ENCODE measurements at places on chromosomes 3 and 15.
A peak's percentile ranks its signal among the peaks of the same experiment; 100 is the strongest.

DNA sequence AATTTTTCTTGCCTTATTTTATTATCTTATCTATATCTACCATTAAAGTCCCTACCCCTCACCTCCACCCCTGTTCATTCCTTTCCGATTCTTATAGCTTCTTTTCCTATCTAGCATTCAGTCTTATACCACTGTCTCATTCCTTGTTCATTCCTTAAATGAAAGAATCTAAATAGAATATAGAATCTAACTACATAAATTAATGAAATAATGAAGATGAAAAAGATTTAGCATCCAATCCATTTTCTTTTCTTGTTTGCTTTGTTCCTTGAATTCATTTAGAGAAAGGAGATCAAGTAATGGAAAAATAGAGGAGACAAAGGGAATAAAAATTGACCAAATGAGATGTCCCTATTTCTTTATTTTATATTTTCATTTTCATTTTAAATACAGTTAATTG, 67.2 kb downstream of the OPA1 start:
- DNase-seq = no peak

DNA sequence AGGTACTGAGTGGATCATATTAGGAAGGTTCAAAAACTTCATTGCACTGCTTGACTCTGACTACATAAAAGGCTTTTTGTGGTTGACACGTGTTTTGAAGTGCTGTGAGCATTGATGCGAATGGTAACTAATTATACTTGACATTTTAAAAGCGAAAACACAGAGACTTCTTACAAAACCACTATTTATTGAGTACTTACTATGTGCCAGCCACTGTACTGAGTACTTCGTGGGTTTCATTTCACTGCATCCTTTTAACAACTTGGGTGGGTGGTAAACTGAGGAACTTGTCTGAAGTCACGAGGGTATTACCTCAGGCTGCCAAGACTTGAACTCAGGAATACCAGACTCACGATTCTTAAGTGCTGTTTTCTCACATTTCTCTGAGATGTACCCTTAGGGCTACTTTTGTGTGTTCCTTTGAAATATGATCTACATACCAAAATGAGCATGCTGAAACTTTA, 45.3 kb upstream of the PPP4R2 start:
- DNase-seq = no peak

DNA sequence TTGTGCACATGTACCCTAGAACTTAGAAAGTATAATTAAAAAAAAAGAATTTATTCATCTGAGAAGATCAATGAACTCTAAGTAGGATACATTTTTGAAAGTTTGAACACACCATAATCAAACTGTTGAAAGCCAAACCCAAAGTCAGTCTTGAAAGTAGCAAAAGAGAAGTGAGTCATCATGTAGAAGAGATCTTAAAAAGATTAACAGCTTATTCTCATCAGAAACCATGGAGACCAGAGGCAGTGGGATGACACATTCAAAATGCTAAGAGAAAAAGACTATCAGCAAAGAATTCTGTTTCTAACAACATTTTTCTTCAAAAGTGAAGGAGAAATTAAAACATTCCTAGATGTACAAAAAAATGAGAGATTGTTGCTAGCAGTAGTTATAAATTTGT, 60.7 kb downstream of the TIMP4 start:
- DNase-seq = no peak

GRCh38 chr15:88661761-88662556, 23.1 kb downstream of the ISG20 start:
- DNase-seq = no peak

- DNase-seq = no peak
Observed at GRCh38 chr15:57320631-57321220, 55.6 kb upstream of the CGNL1 start.

DNA sequence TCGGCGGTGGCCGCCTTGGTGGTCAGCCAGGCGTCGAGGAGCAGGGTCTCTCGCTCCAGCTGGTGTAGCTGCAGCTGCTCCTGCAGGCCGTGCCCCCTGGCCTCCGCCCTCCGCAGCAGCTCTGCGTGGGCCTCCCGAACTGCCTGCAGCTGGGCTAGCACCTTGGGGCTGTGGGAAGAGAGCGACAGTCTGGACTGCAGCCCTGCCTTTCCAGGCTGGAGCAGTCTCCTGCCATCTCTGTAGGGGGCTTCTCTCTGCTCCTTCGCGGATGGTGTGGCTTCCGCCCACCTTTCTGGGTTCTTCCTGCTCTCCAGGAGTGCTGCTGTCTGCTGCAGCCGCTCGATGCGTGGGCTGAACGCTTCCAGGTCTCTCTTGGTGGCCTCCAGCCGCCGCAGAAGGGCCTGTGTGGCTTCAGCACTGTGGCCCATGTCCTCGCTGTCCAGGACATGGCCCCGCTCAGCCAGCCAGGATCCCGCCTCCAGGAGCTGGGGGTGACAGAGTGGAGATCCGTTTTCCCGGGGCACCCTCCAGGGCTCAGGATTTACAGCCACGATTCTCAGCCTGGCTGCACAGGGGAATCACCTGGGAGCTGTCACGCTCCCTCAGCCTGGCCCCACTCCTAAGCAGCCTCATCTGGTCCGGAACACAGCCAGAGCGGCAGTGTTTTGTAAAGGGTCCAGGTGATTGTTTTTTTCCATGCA, 16.8 kb downstream of the PLA2G4B start:
- DNase-seq = no peak

GRCh38 chr15:68564173-68564572, 14.6 kb upstream of the CORO2B start:
- no peak for DNase-seq

DNA sequence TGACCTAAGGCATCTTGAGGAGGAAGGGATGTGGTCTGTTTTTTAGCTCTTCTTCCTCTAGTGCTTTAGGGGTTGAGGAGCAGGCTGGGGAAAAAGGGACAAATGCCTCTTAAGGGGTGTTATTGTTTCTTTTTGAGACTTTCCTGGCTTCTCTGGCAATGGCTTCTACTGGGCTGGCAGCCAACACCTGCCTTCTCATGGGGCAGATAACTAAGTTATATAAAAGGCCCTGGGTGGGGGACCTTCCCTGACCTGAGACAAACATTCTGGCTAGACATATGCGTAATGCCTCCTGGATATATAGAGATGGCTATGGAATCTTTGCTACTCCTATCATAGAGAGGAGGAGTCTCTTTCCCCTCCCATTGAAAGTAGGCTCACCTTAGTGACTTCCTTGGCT, 179.2 kb upstream of the PROK2 start:
- DNase-seq = no peak

GRCh38 chr3:141331377-141332318, 36.7 kb upstream of the ZBTB38 start:
- DNase-seq = no peak

GRCh38 chr15:98967096-98967495, 40.5 kb downstream of the PGPEP1L start:
- no peak for DNase-seq

GRCh38 chr15:99486371-99487336, 79.1 kb upstream of the MEF2A start:
- DNase-seq = no peak

DNA sequence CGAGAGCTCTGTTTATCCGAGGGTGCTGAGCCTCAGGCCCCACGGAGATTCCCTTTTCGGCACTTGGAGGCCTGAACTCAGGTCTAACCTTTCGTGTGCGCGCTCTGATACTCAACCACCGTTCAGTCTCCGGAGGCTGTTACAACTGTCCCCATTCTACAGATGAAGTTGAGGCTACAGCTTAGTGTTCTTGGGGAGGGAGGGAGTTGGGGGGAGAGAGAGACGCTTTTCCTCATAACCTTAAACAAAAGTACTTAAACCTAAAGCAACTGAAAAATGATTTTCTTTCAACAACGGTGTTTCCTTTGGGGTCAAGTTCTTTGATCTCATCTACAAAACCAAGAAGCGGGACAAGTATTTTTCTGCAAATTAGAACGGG, 952 bp upstream of the CHST2 start:
- no peak for DNase-seq

DNA sequence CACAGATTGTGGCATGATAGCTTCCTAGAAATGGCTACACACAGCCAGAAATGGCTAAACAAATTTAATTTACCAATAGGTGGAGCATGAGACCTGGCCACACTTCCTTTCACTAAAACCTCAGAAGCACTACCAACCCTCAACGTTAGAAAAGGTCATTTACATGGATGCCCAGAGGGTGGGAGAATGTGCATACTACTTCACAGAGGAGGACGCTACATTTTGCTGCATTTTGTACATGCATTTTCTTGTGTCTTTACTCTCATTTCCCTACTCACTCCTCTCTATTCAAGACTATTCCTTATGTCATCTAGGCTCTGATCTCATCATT, 40.1 kb downstream of the C2CD4B start:
- no peak for DNase-seq

- no peak for DNase-seq
Observed at GRCh38 chr3:66692042-66692765, 191.4 kb upstream of the LRIG1 start.

DNA sequence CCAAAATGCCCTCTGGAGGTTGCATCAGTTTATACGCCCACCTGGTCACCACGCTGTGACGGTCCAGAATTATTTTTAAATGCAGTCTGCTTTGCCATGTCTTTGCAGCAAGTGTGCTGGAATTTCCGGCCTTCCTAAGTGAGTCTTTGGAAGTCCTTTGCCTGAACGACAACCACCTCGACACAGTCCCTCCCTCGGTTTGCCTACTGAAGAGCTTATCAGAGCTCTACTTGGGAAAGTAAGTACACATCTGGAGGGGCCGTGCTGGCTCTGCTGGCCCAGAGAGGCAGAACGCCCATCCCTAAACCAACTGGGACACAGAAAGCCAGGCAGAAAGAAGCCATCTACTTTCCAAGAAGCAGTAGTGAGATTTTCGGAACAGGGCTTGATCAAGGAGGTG, 101.8 kb downstream of the LRRK1 start:
- DNase-seq = no peak

GRCh38 chr3:124964387-124964786, 29.8 kb upstream of the MUC13 start:
- DNase-seq = no peak

GRCh38 chr15:76150971-76151598, 91.3 kb downstream of the TMEM266 start:
- DNase-seq = peak; percentile 58

DNA sequence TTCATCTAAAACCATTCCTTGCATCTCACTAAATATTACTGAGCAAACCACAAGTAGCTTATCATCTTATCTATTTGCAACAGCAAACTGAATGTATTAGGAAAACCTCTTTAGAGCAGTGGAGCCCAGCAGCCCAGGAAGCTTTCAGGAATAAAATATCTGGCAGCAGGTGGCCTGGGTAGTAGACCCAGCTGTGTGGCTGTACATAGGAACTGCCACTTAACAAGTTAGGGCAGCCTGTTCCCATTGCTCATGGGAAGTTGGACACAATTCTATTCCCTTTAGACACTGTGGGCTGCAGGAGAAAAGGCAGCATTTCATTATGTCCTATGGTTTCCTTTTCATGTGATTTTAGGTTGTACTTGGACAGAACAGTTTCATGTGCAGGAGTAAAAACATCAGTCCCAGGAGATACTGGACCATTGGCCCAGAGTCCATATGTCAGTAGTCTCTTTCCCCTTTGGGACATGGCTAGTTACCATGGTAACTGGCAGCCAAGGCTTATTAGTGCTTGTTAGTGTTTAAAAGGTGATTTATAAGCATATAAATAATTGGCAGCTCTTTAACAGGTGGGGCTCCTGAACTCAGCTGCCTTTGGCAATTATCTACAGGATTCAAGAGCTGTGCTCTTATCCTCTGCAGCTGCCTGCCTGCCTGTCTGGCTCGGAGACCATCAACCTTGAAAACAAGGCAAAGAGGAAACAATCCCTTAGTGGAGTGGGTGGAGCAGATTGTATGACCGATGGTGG, 28.9 kb upstream of the LSAMP start:
- DNase-seq = no peak

- DNase-seq = no peak
Observed at GRCh38 chr3:55481744-55482495, 5.2 kb downstream of the WNT5A start.

DNA sequence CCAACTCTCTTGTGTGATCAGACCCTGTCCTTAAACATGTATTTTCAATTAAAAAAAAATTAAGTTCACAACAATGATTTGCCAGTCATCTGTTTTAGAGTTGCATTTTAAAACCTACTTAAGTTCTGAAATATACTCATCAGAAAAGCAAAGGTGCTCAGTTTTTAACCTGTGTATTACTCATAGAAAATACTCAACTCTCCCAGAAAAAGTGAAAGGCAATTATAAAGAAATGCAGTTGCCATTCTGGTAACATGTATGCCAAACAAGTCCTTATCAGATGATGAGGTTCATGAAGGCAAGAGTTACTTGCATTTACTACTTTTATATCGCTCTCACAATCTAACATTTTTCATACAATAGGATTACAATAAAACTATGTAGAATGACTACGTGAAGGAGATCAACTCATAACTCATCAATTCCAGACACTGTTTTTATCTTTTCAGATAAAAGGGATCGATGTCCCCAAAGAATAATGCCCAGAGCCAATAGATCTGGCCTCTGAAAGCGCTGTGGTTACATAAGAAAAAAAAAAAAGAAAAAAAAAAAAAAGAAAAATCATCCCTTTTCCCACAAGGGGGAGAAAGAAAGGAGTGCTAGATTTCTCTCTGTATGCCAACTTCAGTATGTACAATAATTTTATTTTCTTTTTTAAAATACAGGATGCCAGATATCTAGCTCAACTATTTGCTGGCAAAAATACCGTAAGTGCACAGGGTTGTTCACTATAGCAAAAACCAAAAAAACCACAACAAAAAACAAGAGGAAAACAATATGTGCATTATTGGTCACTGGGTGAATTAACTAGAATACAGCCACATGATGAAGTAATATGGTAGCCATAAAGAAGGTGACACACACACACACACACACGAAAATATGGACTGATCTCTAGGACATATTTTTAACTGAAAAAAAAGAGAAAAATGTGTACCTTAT, 137.4 kb downstream of the NR1I2 start:
- DNase-seq = no peak

GRCh38 chr15:74776821-74777768, 4.8 kb upstream of the CSK start:
- DNase-seq = peak; percentile 53

DNA sequence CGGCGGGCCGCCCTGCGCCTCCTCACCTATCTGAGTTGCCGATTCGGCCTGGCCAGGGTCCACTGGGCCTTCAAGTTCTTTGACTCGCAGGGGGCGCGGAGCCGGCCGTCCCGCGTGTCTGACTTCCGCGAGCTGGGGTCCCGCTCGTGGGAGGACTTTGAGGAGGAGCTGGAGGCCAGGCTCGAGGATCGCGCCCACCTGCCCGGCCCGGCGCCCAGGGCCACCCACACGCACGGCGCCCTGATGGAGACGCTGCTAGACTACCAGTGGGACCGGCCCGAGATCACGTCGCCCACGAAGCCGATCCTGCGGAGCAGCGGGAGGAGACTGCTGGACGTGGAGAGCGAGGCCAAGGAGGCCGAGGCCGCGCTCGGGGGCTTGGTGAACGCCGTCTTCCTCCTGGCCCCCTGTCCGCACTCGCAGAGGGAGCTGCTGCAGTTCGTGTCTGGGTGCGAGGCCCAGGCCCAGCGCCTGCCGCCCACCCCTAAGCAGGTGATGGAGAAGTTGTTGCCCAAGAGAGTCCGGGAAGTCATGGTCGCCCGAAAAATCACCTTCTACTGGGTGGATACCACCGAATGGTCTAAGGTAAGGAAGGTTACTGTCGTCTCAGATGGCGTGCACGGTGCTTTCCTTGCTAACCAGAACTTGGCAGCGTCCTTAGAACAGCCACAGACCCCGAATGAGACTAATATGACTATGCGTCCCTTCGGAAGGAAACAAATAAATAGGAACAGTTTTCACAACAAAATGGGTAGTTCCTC, 567 bp downstream of the TICRR start:
- DNase-seq = peak; percentile 4

Data from effector CD4-positive, alpha-beta T cell (primary cell).